Fibroblast of skin of scalp (primary cell): ENCODE measurements at places on chromosomes 4 and X.

GRCh38 chr4:61520681-61521160 is 320.6 kb downstream of the ADGRL3 start:
- DNase-seq: peak; percentile 46

DNA sequence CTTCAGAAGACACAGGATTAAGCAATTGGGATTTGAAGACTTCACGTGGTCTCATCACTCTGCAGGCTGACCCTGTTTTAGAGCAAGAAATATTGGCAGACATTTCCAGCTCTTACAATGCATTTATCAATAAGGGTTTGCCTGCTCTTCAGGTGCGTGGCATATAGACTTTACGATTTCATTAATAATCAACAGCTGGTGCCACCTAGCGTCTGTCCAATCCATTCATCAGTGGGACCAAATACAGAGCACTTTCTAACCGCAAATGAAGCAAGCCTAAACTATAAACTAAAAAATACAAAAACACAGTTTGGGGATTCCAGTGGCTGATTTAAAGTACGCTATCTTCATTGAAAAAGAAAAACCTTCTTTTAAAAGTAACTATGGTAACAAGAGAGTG is 125.4 kb upstream of the DMD start:
- DNase-seq: peak; percentile 10

DNA sequence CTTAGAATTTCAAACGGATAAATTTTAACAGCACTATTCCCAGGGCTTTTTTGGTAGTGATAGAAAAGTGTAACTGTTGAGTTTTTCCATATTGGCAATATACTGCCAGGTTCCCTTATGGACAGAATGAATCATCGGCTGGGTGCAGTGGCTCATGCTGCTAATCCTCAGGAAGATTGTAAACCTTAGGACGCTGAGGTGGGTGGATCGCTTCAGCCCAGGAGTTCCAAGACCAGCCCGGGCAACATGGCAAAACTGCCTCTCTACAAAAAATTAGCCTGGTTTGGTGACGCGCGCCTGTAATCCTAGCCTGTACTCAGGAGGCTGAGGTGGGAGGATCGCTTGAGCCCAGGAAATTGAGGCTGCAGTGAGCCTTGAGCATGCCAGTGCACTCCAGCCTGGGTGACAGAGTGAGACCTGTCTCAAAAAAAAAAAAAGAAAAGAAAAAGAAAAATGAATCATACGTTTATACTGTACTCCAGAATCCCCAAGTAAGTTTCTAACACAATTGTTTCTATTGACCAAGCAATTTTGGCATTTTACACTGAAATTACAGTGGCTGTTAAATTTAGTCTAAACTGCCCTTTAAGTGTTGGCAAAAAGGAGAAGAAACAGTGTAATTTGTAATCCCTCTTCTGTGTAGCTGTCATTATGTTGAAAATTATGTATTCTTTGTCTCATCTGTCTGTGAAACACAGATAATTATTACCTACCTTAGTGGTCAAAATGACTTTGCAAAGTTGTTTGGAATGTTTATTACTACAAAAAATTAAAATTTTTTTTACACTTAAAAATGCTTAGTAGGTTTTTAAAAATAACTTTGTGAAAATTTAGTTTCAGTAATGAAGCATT is 1.8 kb downstream of the SLC30A9 start:
- DNase-seq: no peak

- DNase-seq: no peak
Observed at GRCh38 chr4:25280210-25280609, 32.4 kb upstream of the ZCCHC4 start.

- peak; percentile 59 for DNase-seq
Observed at GRCh38 chr4:154399259-154399974, 92.2 kb downstream of the DCHS2 start.

GRCh38 chrX:51743179-51743957 is at the start of gene GSPT2:
Gene GSPT2, plus strand, starts transcription at chrX:51743442. Its CDS starts 185 bp downstream, at chrX:51743627.
- DNase-seq: peak; percentile 81

DNA sequence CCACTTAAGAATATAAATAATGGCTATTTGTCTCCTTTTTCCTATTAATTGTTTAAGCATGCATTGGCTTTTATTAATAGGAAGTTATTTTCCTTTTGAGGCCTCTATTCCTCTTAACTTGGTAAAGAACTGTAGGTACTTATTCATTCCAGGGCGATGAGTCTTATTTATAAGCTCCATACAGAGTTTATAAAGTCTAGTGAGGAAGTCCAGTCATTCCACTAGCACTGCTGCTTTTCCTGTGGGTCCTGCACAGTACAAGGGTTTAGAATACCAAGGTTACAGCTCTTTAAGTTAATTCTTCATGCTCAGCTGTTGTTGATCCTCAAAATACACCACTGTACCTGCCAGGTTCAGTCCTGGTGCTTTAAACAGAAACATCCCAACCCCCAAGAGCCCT is 28.5 kb upstream of the WNK3 start:
- DNase-seq: no peak

DNA sequence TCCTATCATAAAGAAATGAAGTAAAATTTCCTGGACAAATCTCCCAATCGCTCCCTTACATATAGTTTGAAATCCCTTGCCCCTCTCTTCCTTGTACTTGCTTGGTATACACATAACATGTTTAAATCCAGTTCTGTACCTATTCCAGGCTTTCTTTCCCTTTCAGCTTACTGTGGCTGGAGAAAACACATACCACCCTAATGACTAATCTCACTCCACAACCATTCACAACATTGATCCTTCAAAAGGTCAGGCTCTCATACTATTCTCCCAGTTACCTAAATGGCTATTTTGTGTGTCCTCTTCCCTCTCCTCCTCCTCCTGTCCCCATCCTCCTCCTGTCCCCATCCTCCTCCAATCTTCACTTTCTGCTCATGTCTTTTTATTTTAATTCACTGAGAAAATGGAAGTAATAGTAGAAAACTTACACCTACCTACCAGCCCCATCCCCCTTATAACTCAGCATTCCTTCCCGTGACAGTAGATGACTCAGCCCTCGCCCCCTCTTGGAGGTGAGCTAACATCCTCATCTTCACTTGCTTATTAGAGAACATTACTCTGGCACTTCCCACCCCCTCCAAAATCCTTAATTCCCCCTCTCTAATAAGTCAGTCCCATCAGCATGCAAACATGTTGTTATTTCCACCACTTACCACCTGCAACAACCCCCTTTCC is 77.5 kb downstream of the IL15 start:
- DNase-seq: peak; percentile 55

DNA sequence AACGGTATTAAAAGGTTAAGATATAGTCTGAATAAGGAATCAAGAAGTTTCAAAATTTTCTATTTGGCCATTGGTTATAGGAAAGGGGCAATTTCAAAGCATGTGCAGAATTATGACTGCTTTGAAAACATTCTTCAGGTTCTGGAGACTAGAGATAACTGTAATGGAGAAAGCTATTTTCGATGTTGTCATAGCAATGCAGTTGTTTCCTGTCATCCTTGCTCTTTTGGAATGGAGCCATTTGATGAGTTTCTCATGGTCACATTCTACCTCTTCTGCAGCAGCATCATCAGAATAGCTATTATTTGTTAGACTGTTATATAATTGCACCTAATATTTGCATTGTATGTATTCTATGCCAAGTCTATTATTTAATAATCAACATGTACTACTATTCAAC is 368.2 kb upstream of the NR3C2 start:
- no peak for DNase-seq

GRCh38 chr4:40812386-40812785 is 62.6 kb downstream of the NSUN7 start:
- DNase-seq: no peak

DNA sequence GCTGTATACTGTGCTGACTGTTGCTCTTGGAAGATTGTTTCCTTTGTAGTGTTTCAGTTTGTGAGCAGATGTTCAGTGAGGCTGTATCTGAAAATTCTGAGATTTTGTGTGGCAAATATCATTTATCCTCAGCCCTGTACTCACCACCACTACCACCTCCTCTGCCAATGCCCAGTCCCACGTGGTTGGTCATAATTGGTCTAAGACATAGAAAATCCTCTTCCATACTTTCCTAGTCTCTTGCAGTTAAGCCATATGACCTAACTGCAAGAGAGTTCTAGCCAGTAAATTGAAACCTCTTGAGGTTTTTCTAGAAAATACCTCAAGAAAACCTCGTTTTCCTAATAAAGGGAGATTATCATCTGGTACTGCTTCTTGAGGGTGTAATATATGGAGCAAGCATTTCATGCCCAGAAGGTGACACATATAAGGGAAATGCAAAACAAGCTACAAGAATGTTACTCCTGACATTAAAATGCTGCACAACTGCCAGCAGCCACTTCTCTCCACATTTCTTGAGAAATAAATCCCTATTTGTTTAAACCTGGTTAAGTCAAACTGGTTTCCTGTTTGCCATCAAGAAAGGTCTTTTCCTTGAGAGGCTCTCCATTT is 32.8 kb downstream of the ABCE1 start:
- peak; percentile 90 for DNase-seq

DNA sequence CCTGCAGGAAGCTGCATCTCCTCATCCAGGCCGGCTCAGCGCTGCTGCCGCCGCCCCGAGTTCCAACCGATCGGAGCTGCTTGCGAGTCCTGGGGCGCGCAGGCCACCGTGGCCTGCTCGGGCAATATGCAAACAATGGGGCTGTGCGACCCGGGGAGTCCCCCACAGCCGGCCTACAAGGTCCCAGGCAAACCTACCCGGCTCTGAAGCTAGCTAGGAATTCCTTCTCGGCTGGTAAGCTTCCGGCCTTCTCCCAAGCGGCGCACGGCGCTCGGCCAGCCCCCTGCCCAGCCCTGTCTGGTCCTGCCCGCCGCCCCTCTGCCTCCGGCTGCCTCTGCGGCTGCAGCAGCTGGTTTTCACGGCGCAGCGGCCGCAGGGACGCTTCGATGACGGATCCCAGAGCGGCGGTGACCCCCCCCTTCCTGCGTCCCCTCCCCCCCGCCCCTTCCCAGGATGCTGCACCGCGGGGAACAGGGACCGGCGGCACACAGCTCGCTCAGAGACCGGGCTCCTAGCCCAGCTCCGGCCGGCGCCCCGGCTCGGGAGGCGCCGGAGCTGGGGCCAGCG is 59.4 kb downstream of the TSC22D3 start:
- peak; percentile 39 for DNase-seq

GRCh38 chrX:32966821-32967355 is 244.5 kb downstream of the DMD start:
- no peak for DNase-seq

DNA sequence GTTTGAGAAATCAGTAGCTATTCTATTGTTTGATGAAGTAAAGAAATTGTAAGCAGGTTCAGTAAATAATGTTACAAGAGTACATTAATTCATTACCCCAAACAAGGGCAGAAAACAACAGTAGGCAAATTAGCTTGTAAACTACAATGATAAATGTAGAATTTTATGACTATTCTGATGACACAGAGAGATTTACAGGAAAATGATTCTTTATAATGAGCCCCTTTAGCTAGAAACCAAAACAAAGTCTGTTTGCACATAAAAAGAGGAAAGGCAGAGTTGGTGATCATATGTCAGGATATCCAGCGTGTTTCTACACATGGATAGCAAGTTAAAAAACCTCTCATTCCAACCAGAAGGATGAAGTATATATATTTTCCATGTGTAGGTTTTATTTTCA is 204.8 kb downstream of the CFAP299 start:
- no peak for DNase-seq

DNA sequence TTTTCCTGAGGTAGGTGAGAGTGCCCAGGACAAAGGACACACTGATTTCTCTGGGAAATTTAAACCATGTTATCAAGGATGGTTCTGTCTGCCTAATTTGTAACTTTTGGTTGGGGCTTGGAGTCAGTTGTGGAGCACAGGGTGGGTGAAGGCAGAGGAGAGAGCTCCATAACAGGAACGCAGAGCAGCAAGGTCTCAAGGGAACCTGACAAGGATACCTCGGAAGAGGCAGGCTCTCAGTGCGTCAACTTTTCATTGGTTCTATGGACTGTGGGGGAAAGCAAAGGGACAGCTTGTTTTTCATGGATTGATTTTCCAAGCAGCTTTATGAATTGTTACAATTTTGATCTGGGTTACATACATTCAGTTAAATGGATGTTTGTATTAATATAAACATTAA is 110.4 kb downstream of the SLIT2 start:
- DNase-seq: no peak

- DNase-seq: no peak
Observed at GRCh38 chr4:165625281-165625680, 246.5 kb downstream of the CPE start.

DNA sequence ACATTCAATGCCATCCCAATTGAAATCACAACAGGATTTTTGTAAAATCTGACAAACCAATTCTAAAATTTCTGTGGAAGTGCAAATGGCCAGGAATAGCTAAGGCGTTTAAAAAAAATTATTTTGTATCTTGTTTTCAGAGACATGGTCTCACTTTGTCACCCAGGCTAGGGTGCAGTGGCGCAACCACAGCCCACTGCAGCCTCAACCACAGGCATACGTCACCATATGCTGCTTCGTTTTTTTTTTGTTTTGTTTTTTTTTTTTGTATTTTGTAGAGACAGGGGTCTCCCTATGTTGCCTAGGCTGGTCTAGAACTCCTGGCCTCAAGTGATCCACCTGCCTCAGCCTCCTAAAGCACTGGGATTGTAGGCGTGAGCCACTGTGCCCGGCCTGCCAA is 24.5 kb downstream of the ZNF41 start:
- DNase-seq: no peak

DNA sequence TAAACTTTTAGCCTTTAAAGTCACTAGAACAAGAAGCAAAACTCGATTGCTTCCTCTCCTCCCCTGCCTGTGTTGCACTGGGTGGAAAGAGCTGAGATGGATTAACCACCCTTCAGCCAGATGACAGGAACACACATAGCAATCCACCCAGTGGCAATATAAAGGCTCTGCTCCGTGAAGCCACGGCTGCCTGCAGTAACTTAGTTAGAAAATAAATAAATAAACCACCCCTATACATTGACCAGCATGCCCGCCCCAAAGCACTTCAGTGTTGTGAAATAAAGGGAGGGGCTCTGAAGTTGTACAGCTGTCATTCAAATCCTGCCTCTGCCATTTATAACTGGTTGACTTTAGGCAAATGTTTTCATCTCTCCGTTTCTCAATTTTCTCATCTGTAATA is 217.1 kb upstream of the LDB2 start:
- DNase-seq: no peak

DNA sequence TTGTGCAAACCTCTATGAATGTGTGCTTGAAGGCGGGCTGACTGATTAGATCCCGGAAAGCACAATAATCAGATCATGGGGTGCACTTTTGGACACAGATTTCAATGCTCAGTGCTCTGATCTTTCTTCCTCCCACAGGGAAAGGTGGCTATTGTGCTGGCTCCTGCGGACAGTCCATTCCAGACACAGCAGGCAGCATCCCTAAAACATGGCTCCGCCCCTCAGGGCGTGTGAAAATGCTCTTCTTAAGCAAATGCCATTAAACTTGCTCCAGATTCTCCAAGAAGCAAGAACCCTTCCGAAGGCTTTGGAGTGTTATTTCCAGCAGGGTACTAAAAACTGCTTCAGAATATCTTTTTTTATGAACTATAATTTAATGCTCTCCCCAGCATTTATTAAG is 100.0 kb downstream of the SLC2A9 start:
- DNase-seq: no peak

DNA sequence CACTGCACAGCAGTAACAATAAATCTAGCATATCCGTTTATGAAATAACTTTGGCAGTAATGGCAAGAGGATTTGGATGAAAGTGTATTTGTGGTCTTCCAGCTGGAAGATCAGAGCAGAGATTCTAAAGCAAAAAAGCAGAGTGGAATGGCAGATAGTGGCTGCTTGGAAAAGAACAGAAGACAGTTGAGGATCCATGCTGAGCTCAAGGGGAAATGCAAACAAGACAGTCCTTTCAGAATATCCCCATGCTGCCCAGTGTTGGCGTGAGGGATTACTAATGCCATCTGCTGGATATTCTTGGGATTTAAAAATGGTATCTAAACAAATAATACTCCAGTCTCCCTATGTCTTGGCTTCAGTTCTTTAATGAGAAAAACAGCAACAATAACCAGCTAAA is 629.1 kb upstream of the ATOH1 start:
- DNase-seq: peak; percentile 57
